ENCODE measurements at places on chromosomes 7 and 10. TPM values are rescaled to one million over a fixed set of nuclear protein-coding genes. Genes with fewer than 3 reads are reported as not detected.

The ZNF365 gene
- total RNA-seq = 0.86 TPM

The GAD2 gene
- not detected for total RNA-seq

The AGBL3 gene
- 2.4 TPM for total RNA-seq

The CFTR gene
- total RNA-seq = not detected

The IKZF1 gene
- total RNA-seq = not detected

The KIF20B gene
- 8.9 TPM for total RNA-seq

GRCh38 chr10:118321724-118322575 is 20.2 kb downstream of the FAM204A start:
- no peaks in the 10 kb centered on the region for H3K27me3 ChIP-seq
- peak; percentile 35 for DNase-seq
- peaks cover 17% of the 10 kb centered on the region for H3K4me1 ChIP-seq
- H3K4me3 ChIP-seq = 0 out of 2 replicates have a peak overlapping the region, but pooled peaks have one; percentile 1

GRCh38 chr7:29858191-29858951 is 52.1 kb downstream of the WIPF3 start:
- peaks cover 13% of the 10 kb centered on the region for H3K27me3 ChIP-seq
- H3K4me3 ChIP-seq = no peak overlapping the region
- DNase-seq = no peak
- H3K36me3 ChIP-seq = no peaks in the 10 kb centered on the region
- no peak overlapping the region for H3K27ac ChIP-seq

DNA sequence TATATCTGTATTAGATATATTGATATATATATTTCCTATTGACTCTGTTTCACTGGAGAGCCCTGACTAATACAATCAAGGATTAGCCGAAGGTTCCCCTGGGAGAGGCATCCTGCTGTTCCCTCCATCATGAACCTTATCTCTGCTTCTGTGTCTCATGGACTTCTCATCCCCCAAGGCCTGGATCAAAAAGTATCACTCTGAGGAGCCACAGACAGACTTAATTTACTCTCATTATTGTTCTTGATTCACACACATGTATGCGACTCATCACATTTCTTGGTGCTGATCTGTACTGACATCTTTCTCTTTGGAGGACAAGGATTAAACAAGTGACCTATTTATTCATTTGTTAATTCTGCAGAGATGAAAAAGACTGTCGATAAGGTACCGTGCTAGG is 550.2 kb downstream of the KCNMA1 start:
- peak; percentile 50 for DNase-seq
- H3K27me3 ChIP-seq = no peaks in the 10 kb centered on the region
- H3K27ac ChIP-seq = no peak overlapping the region
- H3K36me3 ChIP-seq = no peaks in the 10 kb centered on the region
- no peak overlapping the region for H3K4me3 ChIP-seq

DNA sequence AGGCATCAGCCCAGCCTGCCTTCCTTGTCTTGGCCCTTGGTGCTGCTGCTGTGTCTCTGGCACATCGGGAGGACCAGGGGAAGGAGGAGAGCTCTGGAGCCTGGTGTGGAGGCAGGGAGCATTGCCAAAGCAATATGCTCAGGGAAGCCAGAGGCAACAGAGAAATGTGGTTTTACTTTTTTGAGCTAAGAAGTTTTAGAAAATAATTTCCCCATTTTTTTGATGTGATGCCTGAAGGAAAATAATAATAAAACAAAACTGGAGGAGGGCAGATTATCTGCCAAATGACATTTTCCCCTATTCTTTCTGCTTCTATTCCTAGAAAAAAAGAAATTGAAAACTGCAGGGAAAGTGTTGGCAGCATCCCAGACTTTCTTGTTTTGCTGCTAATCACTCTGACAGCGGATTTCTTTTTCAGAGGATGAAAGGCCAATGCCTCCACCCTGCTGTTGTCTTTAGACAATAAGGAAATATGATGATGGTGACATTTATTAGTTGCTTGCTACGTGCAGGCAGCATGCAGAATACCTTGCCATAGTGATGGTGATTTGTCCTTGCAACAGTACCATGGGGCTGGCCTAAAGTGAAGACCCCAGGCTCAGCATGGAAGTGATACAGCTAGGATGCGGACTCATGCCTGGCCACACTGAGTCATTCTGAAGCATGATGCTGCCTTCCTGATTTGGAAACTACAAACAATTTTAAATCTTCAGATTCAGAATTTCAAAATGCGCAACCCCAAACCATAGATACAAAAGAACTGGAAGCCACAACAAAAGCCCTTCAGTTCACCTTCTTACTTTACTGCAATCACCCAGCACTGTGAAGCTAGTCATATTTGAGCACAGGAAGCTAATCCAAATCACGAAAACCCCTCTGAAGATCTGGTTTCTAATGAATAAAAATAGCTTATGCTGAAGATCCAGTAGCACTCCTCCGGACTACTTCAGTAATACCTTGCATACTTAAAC is 260.2 kb upstream of the TMEM72 start:
- no peak overlapping the region for H3K4me3 ChIP-seq
- H3K4me1 ChIP-seq = peaks cover 32% of the 10 kb centered on the region
- peak; percentile 65 for DNase-seq
- H3K36me3 ChIP-seq = no peaks in the 10 kb centered on the region

DNA sequence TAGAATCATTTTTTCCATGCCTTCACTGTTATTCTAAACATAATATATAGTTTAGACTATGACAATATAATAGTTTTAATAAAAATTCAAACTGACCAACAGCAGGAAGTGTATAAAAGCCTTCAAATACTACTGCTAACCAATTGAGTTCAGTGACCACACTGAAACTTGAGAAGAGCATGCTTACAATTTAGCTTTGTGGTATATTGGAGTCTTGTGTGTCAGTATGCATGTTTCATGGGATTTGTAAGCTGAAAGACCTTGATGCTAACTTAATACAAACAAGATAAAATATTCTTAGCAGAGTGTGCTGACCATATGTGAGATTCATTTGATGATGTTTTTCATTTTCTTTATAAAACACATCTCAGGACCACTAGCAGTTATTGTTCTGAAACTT is 395.5 kb downstream of the SUGCT start:
- no peak overlapping the region for H3K4me3 ChIP-seq
- H3K27me3 ChIP-seq = no peaks in the 10 kb centered on the region
- no peak for DNase-seq
- H3K36me3 ChIP-seq = no peaks in the 10 kb centered on the region
- peaks cover 11% of the 10 kb centered on the region for H3K4me1 ChIP-seq

DNA sequence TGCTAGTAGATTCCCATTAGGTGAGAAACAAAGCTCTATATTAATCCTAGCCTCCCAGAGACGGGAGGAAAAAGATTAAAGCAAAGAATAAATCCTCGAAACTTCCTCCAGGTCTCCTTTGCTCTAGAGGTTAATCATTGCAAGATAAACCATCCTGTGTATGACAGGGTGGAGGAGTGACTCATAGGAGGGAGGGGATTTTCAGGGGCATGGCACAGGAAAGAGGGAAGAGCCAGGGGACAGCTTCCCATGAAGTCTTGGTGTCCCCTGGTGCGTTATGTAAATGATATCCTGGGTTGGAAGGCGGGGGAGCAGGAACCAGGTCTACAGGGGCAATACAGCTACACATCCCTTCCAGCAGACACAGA is 780 bp downstream of the CYP3A5 start:
- no peaks in the 10 kb centered on the region for H3K27me3 ChIP-seq
- DNase-seq = peak; percentile 17
- H3K27ac ChIP-seq = no peak overlapping the region
- no peak overlapping the region for H3K4me3 ChIP-seq
- no peaks in the 10 kb centered on the region for H3K36me3 ChIP-seq
- no peaks in the 10 kb centered on the region for H3K4me1 ChIP-seq

- DNase-seq = no peak
- no peaks in the 10 kb centered on the region for H3K27me3 ChIP-seq
- peak overlapping the region; percentile 63 for H3K4me3 ChIP-seq
- H3K36me3 ChIP-seq = no peaks in the 10 kb centered on the region
- peaks cover 31% of the 10 kb centered on the region for H3K4me1 ChIP-seq
Observed at GRCh38 chr7:130430115-130430514, 10.7 kb downstream of the CEP41 start.

DNA sequence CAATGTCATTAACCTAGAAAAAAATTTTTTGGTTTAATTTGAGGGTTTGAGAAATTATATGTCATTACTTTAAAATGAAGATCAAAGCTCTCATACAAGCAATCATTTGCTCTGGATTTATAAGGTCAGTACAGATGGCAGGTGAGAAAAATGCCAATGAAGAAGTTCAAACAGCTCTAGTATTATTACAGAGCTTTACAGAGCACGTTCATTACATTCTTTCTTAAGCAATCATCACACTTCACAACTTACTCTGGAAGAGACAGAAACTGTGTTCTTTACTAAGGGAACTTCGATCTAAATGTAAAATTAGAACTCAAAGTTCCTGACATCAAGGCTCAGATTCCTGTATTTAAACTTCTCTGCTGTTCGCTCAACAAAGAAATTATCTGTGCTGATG is 153.4 kb downstream of the ATE1 start:
- H3K27me3 ChIP-seq = no peaks in the 10 kb centered on the region
- H3K4me3 ChIP-seq = no peak overlapping the region
- H3K4me1 ChIP-seq = peaks cover 31% of the 10 kb centered on the region
- no peak overlapping the region for H3K27ac ChIP-seq
- no peaks in the 10 kb centered on the region for H3K36me3 ChIP-seq
- DNase-seq = peak; percentile 49

DNA sequence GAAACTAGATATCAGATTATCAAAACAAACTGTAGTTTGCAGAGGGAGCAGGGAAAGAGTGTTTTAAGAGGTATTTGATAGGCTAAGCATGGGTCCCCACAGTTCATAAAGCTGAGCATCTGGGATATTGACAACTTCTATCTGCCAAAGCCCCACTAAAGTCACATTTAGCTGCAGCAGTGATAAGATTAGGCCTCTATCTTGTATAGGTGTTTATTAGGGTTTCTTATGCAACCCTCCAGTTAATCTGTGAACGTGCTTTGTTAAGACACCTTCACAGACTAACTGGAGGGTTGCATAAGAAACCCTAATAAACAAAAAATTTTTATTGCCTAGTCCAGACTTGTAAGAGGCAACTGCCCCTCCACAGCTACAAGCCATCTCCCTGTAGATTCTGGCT is 78.0 kb downstream of the CYP51A1 start:
- no peak overlapping the region for H3K27ac ChIP-seq
- no peak for DNase-seq
- H3K27me3 ChIP-seq = no peaks in the 10 kb centered on the region
- H3K36me3 ChIP-seq = no peaks in the 10 kb centered on the region

GRCh38 chr7:20176578-20177242 is 40.5 kb downstream of the MACC1 start:
- no peaks in the 10 kb centered on the region for H3K4me1 ChIP-seq
- H3K4me3 ChIP-seq = no peak overlapping the region
- no peak overlapping the region for H3K27ac ChIP-seq
- DNase-seq = no peak
- H3K36me3 ChIP-seq = no peaks in the 10 kb centered on the region

DNA sequence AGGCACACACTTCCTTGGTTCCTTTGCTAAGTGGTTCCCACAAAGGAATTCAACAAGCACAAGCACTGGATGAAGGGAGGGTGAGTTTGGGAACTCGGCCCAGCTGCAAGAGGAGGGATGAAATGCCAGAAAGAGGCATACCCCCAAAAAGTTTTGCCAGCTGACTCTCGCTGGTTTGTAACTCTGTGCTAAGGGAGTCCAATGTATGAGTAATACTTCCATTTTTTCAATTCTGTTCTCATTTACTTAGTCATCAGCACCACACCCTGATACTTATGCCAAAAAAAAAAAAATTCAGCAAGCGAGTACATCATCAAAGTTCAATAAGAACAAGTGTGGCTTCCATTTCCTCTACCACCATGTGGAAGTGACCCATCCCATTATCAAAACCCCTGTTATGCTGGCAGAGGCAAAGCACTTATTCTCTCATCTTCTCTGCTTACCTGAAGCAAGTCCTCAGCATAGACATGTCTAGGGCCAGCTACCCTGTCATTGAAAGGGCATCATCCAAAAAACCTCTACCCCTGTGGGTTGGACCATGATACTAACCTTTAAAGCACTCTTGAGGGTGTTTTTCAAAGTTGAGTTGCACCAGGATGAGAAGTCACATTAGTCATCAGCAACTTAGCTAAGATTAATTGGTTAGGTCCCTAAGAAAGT is 6.9 kb upstream of the HYCC1 start:
- H3K36me3 ChIP-seq = no peaks in the 10 kb centered on the region
- H3K27ac ChIP-seq = peak overlapping the region; percentile 93
- peak; percentile 89 for DNase-seq
